Kasumi-1 (cell line): ENCODE measurements at places on chromosomes 11 and 22.
A peak's percentile ranks its signal among the peaks of the same experiment; 100 is the strongest.

- DNase-seq = no peak
Observed at GRCh38 chr11:79321263-79321662, 119.6 kb downstream of the TENM4 start.

DNA sequence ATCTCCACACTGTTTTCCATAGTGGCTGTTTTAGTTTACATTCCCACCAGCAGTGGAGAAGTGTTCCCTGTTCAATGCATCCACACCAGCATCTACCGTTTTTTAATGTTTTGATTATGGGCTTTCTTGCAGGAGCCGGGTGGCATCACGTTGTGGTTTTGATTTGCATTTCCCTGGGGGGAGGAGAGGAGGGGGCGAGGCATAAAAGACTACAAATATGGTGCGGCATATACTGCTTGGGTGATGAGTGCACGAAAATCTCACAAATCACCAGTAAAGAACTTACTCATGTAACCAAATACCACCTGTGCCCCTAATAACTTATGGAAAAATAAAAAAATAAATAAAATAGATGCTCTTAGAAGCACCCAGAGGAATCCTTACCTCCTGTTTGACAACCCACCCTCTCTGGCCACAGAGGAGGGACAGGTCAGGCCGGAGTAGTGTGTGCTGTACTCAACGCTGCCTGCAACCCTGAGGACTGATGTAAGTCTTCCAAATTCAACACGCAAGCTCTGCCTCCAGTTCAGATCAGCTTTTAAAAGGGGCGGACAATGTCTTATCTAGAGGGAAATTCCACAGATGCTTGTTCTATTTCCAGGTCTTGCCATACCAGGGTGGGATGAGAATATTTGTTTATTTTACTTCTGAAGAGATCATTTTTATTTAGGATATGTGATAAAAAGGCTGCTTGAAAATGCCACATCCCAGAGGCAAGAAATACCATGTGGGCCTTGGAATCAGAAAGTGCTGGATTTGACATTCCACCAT is 329.6 kb upstream of the B3GAT1 start:
- DNase-seq = no peak

GRCh38 chr11:2857276-2857675 is 28.3 kb downstream of the CDKN1C start:
- DNase-seq = no peak

DNA sequence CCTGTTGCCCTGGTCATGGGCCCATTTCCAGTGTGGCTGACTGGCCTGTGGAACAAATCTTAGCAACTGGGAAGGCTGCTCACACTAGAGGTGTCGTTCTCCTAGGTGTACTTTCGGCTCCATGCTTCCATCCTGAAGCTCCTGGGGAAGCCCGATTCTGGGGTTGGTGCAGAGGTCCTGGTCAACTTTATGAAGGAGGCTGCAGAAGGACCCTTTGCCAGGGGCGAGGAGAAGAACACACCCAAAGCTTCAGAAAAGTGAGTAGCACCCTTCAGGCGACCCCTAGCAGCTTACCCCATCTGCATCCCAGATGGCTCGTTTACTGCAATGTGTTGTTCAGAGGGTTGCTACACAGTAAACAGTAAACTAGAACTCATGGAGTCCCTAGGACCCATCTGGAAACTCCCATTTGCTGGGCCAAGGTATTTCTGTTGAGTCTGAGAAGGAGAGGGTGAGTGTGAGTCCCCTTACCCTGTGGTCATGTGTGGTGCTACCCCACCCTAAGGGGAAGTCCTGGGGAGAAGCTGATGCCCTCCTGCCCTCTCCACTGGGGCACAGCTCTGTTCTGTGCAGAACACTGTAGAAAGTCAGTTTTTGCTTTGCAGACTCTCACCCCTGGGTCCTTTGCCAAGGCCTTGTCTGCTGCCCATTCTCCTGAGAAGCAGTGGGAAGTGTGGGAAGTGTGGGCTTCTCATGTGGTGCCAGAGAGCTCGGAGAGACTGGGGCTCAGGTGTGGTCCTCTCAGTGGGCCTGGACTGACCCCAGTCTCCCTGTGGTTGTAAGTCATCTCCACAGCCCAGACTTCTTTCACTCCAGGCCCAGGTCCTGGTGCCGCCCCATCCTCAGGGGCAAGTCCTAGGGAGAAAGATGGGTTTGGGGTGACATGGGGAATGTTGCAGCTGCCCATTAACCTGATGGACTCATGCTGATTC is 85.0 kb downstream of the CABIN1 start:
- no peak for DNase-seq

GRCh38 chr11:68936676-68937620 is 33.3 kb downstream of the IGHMBP2 start:
- DNase-seq = no peak

DNA sequence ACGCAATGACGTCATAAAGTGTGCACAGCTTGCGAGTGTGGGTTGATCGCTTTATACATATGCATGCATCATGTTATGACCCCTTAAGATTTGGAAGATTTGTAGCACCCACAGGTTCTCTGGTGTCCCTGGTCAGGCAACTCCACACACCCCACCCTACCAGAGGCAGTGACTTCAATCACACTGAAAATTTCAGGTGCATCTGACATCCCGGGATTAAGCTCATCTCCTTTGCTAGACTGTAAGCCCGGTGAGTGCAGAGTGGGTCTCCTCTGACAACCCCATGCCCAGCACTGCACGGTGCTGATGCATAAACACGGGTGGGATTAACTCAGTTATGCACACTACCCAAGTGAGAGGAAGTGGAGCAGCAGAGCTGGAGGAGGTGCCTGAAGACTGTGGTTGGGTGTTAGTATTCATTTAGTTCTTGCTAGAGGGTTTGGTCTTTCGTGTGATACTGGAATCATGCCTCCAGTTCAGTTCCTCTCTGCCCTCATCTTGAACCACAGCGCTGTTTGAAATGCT is 6.5 kb downstream of the ARSA start:
- DNase-seq = peak; percentile 88

GRCh38 chr22:47275605-47276449 is 513.4 kb downstream of the TBC1D22A start:
- DNase-seq = no peak

GRCh38 chr11:34972892-34973291 is 56.5 kb downstream of the PDHX start:
- DNase-seq = no peak

DNA sequence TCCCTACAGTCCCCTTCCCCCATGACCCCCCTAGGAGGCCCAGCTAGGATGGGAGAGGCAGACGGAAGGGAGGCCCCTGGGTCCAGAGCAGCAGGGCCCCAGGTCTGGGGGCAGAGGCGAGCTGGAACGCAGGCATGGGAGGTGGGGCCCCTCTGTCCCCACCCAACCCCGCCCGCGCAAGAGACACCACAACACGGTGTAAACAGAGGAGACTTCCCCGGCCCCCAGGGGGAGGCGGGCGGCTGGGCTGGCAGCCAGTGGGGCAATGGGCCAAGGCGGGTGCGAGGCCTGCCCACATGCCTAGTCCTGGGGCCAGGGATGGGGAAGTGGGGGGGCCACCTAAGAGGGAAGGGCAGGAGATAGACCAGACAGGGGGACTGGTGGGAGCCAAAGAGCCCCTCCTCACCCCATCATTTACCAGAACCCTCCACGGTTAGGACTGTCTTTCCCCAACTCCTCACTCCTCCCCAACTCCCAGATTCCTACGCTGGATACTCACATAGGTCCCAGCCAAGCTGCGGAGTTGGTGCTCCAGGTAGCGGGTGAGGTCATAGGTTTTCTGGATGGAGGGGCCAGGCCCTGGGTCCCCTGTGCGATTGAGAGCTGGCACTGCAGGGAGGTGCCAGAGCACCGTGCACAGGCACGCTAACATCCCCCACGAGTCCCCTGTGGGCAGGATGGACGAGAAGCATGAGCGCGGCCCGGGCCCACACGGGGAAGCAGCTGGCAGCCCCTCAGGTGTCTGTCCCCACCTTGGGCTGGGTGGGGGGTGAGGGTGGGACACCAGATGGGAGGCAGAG is 6.2 kb downstream of the CLCF1 start:
- no peak for DNase-seq

DNA sequence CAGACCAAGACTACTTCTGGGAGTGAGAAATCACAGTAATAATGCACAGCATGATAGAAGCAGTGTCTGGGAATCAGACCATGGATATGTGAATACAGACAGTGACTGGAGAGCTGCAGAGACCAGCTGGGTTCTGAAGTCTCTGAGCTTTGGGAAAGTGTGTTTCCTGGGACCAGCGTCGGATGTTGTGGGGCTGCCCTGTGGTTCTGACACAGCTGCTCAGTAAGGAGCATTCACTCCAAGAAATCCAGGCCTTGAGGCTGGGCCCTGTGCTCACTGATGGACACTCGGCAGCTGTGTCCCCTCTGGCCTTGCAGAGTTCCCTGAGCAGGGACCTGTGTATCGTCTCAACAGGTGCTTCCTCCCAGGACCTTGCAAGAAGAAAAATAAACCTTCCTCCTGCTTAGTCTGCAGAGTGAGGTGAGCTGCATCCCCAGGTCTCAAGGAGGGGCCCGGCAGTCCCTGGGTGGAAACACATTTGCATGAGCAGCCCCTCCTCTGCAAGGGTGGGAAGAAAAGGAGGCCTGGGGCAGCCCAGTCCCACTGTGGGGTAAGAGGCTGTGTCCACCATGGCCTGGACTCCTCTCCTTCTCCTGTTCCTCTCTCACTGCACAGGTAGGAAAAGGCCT is 107.9 kb downstream of the VPREB1 start:
- DNase-seq = no peak

DNA sequence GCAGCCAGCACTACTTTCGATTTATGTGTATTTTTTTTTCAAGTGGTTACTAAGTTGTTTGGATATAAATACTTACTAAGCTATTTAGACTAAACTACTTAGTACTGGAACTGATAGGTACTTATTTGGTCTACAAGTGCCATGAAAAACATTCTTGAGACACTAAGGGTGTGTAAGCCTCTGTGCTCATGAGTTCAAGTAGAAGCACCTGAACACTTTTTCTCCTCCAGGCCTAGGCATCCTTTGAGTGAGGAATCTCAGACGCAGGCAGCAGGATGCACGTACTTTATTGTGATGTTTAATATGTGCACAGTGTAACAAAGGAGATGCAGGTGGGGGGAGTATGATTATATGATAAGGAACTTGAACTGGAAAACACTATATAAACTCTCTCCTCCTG is 7.8 kb downstream of the TESMIN start:
- no peak for DNase-seq

DNA sequence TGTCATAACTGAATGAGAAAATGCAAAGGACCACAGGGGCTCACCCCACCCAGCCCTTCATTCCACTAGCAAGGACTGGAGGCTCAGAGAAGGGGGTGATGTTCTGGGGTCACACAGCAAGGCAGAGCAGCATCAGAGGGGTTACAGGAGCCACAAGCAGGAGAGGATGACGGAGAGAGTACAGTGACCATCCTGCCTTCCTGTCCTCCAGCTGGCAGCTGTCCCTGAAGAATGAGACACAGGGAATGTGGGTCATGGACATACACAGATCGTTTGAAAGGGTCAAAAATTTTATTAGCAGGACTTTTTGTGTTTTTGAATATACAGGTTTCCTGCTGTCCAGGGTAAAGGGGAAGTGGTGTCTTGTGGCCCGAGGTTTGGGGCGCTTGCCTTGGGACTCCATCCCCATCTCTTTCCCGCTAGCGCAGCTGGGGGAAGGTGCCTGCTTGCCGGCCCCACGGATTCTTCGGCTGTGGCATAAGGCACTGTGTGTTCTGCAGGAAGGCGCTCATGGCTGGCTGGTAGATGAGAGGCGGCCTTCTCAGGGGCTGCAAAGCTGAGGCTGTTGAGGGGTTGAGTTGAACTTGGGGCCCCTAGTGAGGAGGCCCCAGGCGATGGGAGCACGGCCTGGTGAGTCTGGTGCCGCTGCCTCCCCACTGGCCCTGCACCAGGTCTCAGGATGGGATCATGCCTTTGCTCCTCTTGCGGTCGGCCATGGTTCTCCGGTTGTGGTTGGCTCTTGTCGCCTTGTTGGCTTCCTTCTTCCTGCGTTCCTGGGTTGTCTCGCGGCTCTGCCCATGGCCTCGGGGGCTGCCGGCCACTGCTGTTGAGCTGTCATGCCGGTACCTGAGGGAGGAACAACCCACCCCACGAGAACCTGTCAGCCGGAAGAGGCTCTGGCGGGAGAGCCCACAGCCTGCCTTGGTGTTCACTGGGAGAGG is 21.4 kb downstream of the UQCR10 start:
- peak; percentile 57 for DNase-seq

GRCh38 chr11:113271551-113272245 is 42.7 kb upstream of the TTC12 start:
- DNase-seq = no peak
